ENCODE measurements at places on chromosomes 16 and 17.

DNA sequence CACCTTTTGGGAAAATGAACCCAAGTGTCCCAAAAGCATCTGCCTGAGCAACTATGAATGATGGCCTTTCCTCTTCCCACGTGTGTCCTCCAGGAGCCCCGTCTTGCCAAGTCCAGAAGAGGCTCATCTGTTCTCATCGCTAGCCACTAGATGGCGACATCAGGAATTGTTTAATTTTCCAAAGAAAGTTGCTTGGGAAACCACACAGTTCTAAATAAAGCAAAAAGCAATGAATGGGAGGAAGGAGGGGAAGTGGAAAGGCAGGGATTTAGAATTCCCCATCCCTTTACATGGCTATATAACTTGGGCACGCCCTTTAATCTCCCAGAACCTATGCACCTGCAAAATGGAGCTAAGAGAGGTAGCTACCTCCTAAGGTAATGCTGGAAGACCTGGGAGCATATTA, 9.0 kb upstream of the CDH5 start:
- no peak for DNase-seq

DNA sequence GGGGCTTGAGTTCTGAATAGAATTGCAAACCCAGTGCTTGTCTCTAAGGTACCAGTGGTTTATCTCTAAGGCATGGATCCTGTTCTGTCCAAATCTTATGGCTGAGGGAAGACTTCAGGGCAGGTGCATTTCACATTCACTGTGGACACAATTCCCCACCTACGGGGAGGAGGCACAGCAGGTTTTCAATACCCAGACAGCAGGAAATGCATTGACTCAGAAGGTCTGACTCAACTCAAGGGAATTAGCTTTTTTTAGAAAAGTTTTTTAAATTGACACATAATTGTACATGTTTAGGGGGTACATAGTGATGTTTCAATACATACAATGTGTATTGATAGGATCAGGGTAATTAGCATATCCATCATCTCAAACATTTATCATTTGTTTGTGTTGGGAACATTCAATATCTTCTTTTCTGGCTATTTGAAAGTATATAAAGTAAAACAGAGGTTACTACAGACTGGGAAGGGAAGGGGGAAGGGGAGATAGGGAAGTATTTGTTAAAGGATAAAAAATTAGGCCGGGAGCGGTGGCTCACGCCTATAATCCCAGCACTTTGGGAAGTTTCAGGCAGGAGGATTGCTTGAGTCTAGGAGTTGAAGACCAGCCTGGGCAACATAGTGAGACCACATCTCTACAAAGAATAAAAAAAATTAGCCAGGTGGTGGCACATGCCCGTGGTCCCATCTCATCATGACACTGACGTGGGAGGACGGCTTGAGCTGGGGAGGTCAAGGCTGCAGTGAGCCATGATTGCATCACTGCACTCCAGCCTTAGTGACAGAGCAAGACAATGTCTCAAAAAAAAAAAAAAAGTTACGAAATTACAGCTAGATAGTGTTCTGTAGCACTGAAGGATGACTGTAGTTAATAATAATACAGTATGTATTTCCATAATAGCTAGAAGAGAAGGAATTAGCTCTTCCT, 54.9 kb downstream of the RGS9 start:
- DNase-seq: no peak

DNA sequence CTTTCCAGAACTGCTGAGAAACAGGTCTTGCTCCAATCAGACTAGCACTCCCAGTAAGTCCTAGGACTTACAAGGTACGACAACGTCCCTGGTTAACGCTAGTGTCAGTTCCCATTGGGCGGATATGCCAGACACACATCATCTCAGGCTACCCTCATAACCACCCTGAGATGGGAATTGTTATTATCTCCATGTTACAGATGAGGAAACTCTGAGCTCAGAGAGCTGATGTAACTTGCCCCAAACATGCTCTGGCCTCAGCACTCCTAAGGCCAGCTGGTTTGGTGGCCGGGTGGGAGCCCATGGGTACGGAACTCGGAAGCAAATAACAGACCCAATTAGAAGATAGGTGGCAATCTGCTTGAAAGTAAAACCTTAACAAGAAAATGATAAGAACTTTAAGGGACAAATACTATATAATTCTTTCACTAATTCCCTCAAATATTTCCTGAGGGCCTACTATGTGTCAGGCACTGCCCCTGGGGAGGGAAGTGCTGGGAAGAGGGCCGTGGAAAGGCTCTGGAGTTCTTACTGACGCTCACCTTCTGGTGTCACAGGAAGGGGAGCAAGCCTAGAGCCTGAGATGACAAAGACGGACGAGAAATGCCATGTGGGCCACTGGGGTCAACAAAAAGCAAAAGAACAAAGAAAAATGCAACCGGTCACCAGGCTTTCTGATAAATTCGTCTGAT, 6.9 kb downstream of the CREBBP start:
- no peak for DNase-seq

DNA sequence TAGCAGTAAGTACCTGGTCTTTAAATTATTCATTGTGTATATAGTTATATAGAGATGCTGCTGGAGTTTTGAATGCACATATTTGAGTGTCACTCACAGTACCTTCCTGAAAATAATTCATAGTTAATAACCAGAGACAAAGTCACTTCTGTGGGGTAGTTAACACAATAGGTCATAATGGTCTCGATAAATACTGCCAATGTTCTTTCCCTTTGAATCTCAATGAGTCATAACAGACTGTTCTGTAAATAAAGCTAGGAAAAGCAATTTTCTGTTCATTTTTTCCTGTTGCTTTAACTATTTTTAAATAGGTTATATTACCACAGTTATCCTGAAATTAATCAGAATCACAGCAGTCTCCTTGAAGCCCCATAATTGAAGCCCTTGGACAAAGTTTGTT, 87.2 kb downstream of the MAP2K4 start:
- no peak for DNase-seq

DNA sequence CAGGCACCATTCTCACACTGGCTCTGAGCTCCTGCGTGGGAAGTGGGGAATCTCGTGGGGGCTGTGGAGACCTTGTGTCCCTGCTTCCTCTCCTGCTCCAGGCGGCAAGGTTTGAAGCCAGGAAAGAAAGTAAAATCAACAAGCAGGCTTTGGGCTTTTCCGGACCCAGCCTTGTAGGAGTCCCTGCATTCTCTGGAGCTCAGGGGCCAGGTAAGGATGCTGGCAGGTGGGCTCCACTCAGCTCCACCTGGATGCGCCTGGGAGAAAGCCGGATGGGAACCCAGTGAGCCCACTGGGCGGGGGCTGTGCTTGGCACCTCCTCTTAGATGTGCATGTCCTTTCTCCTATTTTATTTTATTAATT, 362.5 kb downstream of the SEC14L1 start:
- no peak for DNase-seq

DNA sequence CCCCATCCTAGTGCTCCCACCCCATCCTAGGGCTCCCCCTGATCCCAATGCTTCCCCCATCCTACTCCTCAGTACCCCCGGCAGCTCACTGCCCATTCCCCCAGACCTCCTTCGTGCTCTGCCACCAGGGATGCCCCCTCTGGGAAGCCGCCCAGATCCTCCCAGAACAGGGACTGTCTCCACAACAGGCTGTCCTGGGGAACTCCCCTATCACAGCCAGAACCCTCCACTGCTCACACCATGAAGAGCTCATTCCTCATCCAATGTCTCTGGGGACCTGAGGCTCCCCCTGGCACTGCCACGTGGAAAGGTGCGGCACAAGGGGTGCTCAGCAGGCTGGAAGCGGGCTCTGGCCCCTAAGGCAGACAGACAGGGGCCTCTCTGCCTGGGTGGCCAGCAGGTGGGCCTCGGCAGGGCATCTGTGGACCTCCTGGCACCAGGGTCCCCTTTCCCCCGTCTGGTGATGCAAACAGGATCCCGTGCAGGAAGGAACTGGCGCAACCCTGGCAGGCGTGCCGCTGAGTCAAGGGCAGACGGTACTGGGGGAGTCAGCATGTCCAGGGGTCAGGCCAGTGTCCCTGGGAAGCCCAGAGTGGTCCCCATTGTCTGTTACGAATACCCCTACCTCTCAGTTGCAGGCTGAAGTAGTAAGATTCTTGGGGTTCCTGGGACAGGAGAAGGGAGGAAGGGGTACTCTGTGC, 14.8 kb upstream of the PVALEF start:
- no peak for DNase-seq

DNA sequence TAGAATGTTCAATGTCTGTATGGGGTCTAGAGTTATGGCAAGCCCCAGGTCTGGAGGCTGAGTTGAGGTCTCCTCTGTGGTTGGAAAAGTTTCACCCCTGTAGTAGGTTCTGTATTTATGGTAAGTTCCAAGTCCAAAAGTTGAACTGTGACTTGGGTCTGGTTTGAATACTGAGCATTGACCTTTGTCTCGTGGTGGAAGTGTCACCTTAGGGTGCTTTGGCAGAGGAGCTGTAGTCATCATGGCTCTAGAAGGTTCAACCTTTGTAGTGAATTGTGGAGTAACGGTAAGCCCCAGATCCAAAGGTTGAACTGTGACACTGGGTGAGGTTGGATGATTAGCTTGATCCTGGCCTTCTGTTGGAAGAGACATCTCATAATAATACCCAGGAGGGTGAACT, 17.6 kb downstream of the RDM1 start:
- DNase-seq: no peak

DNA sequence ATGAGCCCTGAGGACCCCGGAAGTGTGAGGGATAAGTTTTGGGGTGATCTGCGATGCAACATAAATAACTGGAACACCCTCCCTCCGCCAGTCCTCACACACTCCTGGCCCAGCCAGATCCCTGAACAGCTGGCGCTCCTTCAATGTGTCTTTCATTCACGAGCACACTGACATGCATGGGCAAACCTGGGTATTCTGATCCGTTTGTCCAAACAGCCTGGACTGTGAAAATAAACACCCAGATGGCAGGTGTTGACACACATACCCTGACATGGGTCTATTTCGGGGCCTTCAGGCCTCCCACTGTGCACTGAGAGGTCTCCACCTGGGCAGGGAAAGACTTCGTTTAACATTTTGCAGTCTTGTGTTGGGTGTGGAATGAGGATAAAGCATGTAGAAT, 3.0 kb upstream of the CPNE2 start:
- no peak for DNase-seq

DNA sequence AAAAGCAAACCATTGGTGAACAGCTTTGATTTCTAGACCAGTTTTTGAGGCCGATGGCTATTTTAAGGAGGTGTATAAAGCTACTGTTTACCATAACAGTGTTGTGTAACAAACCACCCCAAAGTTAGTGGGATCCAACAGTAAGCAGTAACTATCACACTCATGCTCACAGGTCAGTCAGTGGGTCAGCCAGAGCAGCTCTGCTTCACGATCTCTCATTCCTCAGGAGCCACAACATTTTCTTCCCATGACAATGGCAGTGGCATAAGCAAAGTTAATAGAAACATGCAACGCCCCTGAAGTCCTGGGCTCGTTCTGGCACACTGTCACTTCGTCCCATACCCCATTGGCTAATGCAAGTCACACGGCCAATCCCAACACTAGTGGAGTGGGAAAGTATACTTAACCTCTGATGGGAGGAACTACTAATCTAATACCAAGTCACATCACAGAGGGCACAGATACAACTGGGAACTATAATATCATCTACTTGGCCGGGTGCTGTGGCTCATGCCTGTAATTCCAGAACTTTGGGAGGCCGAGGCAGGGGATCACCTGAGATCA, 28.0 kb upstream of the B4GALNT2 start:
- DNase-seq: no peak

- DNase-seq: no peak
Observed at GRCh38 chr16:29237971-29238370, 168.5 kb downstream of the NPIPB11 start.

GRCh38 chr17:71970312-71970711, 150.5 kb upstream of the SOX9 start:
- DNase-seq: no peak

DNA sequence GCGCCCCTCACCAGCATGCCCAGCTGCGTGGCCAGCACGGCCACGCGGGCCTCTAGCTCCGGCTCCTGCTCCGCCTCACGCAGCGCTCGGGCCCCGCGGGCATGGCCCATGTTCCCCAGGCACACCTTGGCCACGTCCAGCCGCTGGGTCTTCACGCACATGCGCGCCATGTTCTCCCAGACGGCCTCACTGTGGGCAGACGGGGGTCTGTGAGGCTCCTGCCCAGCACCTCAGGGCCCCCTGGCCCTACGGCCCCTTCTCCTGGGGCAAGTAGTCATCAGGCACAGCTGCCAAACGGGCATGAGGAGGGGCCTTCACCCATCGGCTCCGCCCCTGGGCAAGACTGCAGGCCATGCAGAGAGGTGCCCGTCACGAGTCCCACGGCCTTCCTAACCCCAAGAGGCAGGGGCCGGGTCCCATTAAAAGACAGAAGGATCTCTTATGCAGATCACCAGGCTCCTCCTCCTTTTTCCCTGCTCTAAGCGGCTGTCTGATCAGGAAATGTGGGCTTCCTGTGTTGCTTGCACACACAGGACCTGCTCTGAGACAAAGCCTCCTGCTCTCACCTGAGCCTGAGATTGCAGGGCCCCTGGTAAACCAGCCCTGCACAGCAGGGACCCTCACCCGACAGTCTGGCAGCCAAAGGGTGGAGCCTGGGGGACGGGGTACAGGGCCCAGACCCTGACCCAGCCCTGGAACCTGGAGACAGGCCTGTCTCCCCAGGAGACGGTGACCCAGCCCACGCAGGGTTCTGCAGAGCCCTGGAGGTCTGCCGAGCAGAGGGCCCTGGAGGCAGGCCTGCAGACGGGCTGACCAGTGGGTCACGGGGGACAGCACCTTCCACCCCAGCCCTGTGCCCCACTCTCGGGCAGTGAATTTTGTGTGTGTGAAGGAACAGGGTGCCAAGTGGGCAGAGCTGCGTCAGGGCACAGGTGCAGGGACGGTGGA, 6.6 kb upstream of the TMEM204 start:
- no peak for DNase-seq

- DNase-seq: no peak
Observed at GRCh38 chr16:88866151-88866920, at the start of gene PABPN1L. TSS of gene PABPN1L (minus strand) at chr16:88866660. CDS start at chr16:88866606, 54 bp downstream.

DNA sequence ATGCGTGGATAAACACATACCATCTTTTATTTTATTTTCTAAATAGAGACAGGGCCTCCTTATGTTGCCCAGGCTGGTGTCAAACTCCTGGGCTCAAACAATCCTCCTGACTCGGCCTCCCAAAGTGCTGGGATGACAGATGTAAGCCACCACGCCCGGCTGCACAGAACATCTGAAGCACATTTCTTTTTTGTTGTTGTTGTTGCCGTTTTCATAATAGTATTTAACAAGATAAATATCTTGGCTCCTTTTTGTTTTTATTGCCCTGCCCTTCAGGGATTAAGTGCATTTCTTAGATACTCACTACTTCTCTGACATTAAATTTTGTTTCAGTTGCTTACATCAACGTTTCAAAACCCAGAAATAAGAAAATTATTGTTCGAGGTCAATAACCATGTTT, 37.4 kb downstream of the ANKRD11 start:
- no peak for DNase-seq

DNA sequence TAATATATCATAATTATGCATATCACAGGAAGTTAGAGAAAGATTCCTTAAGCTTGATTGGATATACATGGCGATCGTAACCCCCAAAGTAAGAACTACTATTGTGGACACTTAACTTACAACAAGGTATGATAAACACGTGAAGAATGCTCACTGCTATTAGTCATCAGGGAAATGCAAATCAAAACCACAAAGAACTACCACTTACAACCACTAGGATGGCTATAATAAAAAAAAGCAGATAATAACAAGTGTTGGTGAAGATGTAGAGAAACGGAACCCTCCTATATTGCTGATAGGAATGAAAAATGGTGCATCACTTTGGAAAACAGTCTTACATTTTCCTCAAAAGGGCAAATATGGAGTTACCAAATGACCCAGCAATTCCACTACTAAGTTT, 265.9 kb downstream of the SLC39A11 start:
- no peak for DNase-seq

- no peak for DNase-seq
Observed at GRCh38 chr16:76287466-76287865, 10.3 kb downstream of the CNTNAP4 start.

- DNase-seq: no peak
Observed at GRCh38 chr16:15618392-15618791, 24.6 kb downstream of the MARF1 start.

All from cortex of kidney (tissue), 1 donor.